ENCODE measurements at places on chromosomes 3 and 15. TPM values are rescaled to one million over a fixed set of nuclear protein-coding genes. Genes with fewer than 3 reads are reported as not detected.

GRCh38 chr3:41502481-41502880 is 303.2 kb downstream of the CTNNB1 start:
- no peak for DNase-seq
- H3K4me3 ChIP-seq: no peak overlapping the region
- no peak overlapping the region for H3K27ac ChIP-seq
- no peaks in the 10 kb centered on the region for H3K27me3 ChIP-seq
- H3K4me1 ChIP-seq: no peaks in the 10 kb centered on the region

KLF15 gene
- total RNA-seq: 0.40 TPM

DNA sequence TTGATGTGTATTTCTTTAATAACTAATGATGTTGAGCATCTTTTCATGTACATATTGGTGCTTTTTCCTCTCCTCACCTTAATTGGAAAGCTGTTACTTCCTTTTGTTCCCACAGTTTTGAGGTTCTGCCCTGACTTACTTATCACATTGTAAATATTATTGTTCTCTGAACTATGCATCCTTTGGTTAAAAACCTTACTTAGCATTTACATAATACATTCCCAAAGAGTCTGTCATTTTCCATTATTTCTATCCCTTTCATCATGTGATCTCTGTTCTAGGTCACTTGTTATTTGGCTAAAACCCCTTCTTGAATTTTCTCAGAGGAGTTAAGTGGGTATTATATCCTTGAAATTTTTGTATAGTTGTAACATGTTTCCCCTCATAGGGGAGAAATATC is 33.0 kb downstream of the SLC12A6 start:
- no peak overlapping the region for H3K4me3 ChIP-seq
- H3K36me3 ChIP-seq: peaks cover 12% of the 10 kb centered on the region
- DNase-seq: no peak
- no peaks in the 10 kb centered on the region for H3K27me3 ChIP-seq
- peaks cover 24% of the 10 kb centered on the region for H3K4me1 ChIP-seq

VGLL3 gene
- total RNA-seq: not detected

- H3K36me3 ChIP-seq: peaks cover 11% of the 10 kb centered on the region
- H3K27ac ChIP-seq: peak overlapping the region; percentile 88
- peaks cover 84% of the 10 kb centered on the region for H3K4me1 ChIP-seq
- no peaks in the 10 kb centered on the region for H3K27me3 ChIP-seq
Observed at GRCh38 chr15:25849157-25849921, 13.8 kb downstream of the ATP10A start.

DNA sequence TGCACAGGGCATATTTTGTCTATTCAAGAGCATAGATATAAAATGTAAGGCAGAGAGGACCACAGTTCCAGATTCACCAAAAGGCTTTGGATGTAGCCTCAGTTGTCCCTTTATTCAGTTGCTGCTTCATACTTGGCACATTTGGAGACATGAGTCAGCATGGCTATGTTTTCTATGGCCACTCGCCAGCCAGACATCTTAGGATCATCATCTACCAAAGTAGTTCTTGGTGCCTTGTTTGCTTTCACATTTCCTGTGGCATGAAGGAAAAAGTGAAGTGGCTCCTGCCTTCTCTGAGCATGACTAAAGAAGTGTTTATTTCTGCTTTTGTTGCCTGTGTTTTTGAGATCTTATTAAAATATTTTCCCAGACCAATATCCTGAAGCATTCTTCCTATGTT is 7.2 kb downstream of the SUSD5 start:
- no peaks in the 10 kb centered on the region for H3K36me3 ChIP-seq
- H3K4me3 ChIP-seq: no peak overlapping the region
- H3K4me1 ChIP-seq: no peaks in the 10 kb centered on the region
- DNase-seq: no peak
- no peak overlapping the region for H3K27ac ChIP-seq

MEX3B gene
- 0.82 TPM for total RNA-seq

GRCh38 chr3:31009881-31010280 is 115.4 kb upstream of the GADL1 start:
- no peak overlapping the region for H3K27ac ChIP-seq
- H3K36me3 ChIP-seq: no peaks in the 10 kb centered on the region
- DNase-seq: no peak
- peaks cover 11% of the 10 kb centered on the region for H3K4me1 ChIP-seq
- no peak overlapping the region for H3K4me3 ChIP-seq
- no peaks in the 10 kb centered on the region for H3K27me3 ChIP-seq

- H3K27me3 ChIP-seq: peaks cover 23% of the 10 kb centered on the region
- H3K27ac ChIP-seq: no peak overlapping the region
- H3K36me3 ChIP-seq: no peaks in the 10 kb centered on the region
- H3K4me1 ChIP-seq: no peaks in the 10 kb centered on the region
Observed at GRCh38 chr15:39804026-39804425, 21.4 kb upstream of the FSIP1 start.

GRCh38 chr3:19489936-19490335 is 341.6 kb downstream of the KCNH8 start:
- no peak overlapping the region for H3K27ac ChIP-seq
- no peaks in the 10 kb centered on the region for H3K36me3 ChIP-seq
- no peak overlapping the region for H3K4me3 ChIP-seq
- no peak for DNase-seq
- no peaks in the 10 kb centered on the region for H3K27me3 ChIP-seq

DNA sequence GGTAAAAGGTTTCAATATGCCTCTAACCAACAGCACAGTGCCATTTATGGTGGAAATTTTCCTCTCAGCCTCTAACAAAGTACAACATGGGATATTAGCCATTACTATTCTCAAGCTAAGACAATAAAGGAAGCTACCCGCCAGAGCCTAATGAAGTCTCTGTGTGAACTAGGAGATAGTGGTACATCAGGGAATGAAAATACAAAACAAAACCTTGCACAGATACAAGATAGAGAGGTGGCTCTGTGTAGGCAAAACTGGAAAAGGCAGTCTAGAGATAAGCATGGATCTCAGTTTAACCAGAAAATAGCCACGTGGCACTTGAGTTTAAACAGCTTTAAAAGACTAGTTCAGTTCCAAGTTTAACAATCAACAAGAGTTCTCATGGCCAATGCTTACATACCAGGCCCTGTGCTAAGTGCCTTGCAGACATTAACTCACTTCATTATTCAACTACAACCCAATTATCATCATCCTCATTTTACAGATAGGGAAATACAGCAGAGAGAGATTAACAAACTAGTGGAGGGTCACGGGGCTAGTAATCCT is 279.3 kb downstream of the IGSF11 start:
- peaks cover 1% of the 10 kb centered on the region for H3K27me3 ChIP-seq
- H3K4me3 ChIP-seq: no peak overlapping the region
- H3K27ac ChIP-seq: no peak overlapping the region
- H3K36me3 ChIP-seq: no peaks in the 10 kb centered on the region
- DNase-seq: no peak

DNA sequence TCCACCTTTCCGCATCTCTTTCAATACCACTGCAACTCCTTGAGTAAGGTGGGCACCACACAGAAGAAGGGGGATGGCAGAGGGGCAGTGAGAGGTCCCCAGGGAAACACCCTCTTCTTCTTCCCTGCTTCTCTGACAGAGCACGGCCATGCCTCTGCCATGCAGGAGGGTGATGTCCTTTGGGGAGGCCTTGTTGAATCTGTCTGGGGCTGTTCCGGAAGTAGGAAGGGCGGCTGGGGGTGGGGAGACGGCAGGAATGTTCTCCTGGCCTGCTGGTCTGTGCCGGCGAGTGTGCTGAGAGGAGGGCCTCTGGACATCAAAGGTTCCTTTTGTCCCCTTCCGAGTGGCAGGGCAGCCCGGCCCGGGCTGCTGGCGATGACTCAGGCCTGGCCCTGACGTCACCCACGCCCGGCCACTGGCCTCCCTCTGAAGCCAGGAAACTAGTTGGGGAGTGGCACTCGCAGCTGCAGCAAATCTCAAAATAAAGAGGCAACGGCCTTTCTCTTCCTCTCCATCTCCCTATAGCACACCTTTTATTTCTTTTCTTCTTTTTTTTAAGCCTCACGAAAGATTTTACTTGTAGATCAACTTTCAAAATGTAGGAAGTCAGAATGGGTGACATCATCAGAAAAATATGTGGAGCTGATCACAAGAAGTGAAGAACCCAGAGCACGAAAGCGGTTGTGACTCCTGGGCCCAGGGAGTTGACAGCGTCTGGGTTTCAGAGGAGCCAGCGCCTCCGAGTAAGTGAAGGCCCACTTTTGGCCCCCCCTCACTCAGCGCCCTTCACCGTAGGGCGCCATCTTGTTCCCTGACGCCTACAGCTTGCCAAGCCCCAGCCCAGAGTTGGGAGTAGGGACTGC is at the start of gene ZBTB38:
TSS of gene ZBTB38 (plus strand) at position 443 of the 863 bp plus-strand sequence. CDS start 73,885 bp downstream, outside the sequence.
- no peak within 1 kb of the TSS for H3K4me3 ChIP-seq
- DNase-seq: no peak
- H3K27ac ChIP-seq: peak within 1 kb of the TSS; percentile 29
- H3K36me3 ChIP-seq: no peaks in the 10 kb centered on the region

C2CD4B gene
- total RNA-seq: 1.5 TPM

DNA sequence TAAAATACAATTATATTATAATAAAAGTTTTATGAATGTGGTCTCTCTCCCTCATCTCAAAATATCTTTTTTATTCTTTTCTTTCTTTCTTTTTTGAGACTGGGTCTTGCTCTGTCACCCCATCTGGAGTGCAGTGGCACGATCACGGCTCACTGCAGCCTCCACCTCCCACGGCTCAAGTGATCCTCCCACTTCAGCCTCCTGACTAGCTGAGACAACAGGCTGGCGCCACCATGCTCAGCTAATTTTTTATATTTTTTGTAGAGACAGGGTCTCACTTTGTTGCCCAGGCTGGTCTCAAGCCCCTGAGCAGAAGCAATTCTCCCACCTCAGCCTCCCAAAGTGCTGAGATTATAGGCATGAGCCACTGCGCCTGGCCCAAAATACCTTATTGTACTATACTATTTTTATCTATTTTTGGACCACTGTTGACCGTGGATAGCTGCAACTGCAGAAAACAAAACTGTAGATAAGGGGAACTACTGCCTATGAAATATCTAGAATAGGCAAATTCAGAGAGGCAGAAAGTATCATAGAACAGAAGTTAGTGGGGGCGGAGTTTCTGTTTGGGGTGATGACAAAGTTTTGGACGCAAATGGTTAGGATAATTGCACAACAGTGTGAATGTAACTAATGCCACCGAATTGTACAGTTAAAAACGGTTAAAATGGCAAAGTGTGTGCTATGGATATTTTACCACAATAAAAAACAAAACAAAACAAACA is 66.6 kb downstream of the SLC12A8 start:
- DNase-seq: no peak
- H3K27me3 ChIP-seq: peaks cover 22% of the 10 kb centered on the region
- no peaks in the 10 kb centered on the region for H3K36me3 ChIP-seq
- no peak overlapping the region for H3K4me3 ChIP-seq
- no peak overlapping the region for H3K27ac ChIP-seq

GRCh38 chr15:42735382-42736165 is 1.4 kb downstream of the CDAN1 start:
- H3K36me3 ChIP-seq: peaks cover 16% of the 10 kb centered on the region
- H3K4me1 ChIP-seq: peaks cover 18% of the 10 kb centered on the region
- H3K27ac ChIP-seq: no peak overlapping the region
- peak overlapping the region; percentile 70 for H3K4me3 ChIP-seq

GRCh38 chr15:60729850-60730458 is 251.0 kb upstream of the ICE2 start:
- H3K27me3 ChIP-seq: no peaks in the 10 kb centered on the region
- H3K27ac ChIP-seq: peak overlapping the region; percentile 60
- DNase-seq: peak; percentile 74

- peaks cover 2% of the 10 kb centered on the region for H3K4me1 ChIP-seq
- peaks cover 17% of the 10 kb centered on the region for H3K27me3 ChIP-seq
- no peak for DNase-seq
- no peak overlapping the region for H3K27ac ChIP-seq
Observed at GRCh38 chr3:115681736-115682135, 58.4 kb downstream of the GAP43 start.

PLCB2 gene
- total RNA-seq: 65.3 TPM
